ENCODE measurements at places on chromosomes 3 and 15. TPM values are rescaled to one million over a fixed set of nuclear protein-coding genes. Genes with fewer than 3 reads are reported as not detected.

The PRTG gene
- total RNA-seq: 1.4 TPM

DNA sequence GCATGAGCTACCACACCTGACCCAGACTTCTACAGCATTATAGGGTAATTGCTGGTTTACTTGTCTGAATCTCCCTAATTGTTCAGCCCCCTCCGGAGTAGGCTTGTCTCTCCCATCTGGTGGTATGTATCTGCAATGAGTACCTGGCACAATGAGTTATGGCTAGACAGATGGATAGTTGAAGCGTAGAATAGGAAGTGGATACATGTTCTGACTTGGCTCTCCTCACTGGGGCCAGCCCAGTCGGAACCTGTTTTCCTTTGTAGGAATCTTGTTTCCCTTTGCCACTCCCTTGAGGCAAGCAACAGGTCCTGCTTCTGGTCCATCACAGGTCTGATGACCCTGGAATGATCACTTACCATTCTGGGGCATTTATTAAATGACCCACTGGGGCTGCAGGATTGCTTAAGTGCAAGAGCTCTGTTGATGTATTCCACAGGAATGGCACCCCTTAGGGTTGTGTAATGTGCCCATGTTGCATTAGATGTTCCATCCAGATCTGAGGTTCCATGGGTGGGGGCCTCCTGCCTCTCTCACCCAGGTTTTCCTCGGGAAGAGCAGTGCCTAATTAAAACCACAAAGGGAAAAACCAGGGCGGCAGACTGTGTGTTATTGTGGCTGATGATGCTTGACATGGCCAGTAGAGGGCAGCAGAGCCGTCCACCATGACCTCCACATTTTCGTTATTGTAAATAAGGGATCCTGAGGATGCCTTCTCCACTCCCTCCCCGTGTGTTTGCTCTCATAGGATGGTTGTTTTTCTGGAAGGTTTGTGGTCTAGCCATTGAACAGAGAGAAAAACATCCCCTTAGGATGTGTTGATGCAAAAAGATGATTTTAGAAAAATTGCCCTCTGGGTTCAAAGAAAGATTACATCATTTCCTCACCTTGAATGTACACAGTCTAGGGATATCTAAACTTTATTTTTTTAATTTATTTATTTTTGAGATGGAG, 58.0 kb downstream of the CMTM8 start:
- peak; percentile 58 for DNase-seq

GRCh38 chr3:114313426-114313825, 19.6 kb downstream of the TIGIT start:
- DNase-seq: no peak

DNA sequence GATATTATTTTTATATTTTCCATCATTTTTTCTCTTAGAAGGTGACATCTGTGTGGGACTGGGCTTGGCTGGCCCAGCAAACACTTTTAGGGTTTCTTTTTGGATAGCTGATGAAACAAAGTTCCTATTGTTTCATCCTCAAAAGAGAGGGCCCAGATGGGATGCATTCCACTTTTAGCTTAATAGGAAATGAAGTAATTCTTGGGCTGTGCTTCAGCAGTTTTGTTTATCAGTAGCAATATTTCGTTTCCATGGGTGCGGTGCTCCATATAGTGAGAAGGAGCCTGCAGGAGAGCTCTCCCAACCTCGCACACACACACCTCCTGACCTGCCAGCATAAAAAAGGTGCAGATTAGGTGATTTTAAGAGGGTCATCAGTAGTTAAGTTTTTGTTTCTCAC, 147.5 kb downstream of the AKAP13 start:
- DNase-seq: no peak

- DNase-seq: peak; percentile 40
These were observed 87.2 kb downstream of the HMG20A start for GRCh38 chr15:77507911-77508310.

DNA sequence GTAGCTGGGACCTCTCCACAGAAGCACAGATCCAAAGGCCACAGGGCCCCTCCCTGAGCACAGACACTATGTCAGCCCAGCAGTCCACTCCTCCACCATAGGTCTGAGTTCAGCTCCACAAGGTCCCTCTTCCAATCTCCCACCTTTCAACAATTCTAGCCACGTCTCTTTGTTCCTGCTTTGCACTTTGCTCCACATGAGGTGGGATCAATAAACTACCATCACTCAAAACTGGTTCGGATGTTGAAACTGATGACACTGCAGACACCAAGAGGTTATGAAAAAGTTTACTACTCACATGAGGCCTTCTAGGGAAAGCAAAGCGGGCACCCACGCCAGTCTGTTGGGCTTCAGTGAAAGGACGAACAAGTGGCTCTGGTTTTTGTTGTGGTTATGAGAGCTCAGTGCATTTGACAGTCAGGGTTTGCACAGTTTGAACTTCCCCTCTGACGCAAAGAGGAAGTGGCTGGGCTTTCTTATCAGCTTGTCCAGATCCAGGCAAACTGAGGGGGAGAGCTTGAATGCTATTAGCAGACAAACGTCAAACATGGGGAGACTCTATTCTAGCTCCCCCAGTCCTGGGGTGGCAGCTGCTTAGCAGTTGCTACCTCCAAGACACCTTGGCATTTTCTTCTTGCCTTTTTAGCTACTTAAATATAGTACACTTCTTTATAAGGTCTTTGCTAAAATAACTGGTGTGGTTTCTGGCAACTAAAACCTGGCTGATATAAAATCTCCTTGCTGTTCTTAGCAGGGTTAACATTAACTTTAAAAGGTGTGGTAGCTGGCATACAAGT, 37.8 kb downstream of the ZNF445 start:
- peak; percentile 88 for DNase-seq

- no peak for DNase-seq
These were observed 433.3 kb downstream of the RAP2B start for GRCh38 chr3:153595186-153595815.

DNA sequence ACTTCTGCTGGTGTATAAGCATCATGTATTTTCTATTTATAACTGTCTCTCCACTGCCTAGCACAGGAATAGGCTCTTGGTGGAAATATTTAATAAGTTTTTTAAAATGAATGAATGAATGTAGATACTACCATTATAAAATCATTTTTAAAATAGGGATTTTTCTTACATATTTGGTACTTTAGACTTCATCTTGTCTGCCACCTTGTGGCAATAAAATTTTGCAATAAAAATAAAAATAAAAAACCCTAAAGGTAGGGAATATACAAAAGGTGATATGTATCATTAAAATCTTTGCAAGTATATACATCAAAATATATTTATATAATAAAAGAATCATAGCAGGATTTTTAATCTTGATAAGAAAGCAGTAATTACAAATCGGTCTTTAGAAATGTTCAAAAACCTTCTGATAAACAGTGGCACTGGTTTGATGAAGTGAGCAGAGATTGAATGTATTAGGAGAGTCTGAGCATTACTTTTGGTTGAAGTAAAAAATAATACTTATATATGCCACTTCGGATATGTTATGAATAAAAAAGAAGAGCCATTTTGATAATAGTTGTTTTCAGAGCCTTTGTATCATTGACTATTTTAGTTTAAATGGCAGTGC, 95.2 kb downstream of the SPATA16 start:
- no peak for DNase-seq

GRCh38 chr3:29004885-29005599, 275.8 kb upstream of the RBMS3 start:
- DNase-seq: no peak

- DNase-seq: peak; percentile 59
These were observed 52.3 kb upstream of the BNIP2 start for GRCh38 chr15:59741274-59741906.

GRCh38 chr3:113485161-113485609, 29.8 kb downstream of the SPICE1 start:
- DNase-seq: peak; percentile 24

The CLRN1 gene
- not detected for total RNA-seq

- no peak for DNase-seq
These were observed 43.7 kb downstream of the NMD3 start for GRCh38 chr3:161264852-161265251.

DNA sequence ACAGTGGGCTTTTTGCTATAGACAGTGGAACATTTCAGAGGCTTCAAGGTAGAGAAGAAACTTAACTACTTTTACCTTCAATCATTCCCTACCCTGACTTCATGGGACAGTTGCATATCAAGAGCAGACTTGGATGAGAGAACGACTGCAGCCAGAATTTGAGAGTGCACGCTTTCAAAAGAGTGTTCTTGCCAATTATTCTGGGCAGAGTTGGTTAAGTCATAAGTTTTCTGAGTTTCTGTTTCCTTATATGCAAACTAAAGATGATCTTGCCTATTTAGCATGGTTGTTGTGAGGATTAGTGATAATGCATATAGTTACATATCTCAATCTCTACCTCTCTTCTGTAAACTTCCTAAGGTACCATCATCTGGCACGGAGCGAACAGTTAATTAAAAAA, 7.6 kb downstream of the SLC9A9 start:
- DNase-seq: no peak

- DNase-seq: no peak
These were observed 17.4 kb upstream of the MINDY4B start for GRCh38 chr3:150922611-150923010.

The ALPK3 gene
- 7.6 TPM for total RNA-seq
